ENCODE measurements at places on chromosomes 7 and 10. TPM values are rescaled to one million over a fixed set of nuclear protein-coding genes. Genes with fewer than 3 reads are reported as not detected.

DNA sequence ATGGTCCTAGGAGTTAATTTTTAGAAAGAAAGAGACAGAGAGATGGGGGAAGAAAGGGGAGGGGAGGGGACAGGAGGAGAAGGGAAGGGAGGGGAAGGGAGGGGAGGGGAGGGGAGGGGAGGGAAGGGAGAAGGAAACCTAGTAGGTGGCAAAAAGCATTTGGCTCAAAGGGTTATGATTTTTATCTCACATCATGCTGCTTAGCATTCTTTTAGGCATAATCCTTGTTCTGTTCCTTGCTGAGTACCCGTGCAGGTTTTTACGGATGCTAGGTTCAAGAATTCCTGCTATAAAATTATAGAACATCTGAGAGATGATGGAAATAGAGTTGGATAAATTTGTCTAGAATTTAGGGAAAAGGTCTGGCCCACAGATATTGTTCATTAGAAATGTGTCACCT is 132.4 kb upstream of the PRSS1 start:
- no peaks in the 10 kb centered on the region for H3K36me3 ChIP-seq
- H3K4me3 ChIP-seq, result no peak overlapping the region
- no peaks in the 10 kb centered on the region for H3K4me1 ChIP-seq
- no peak for DNase-seq
- H3K27ac ChIP-seq, result no peak overlapping the region

- peak within 1 kb of the TSS; percentile 80 for H3K4me3 ChIP-seq
- H3K27me3 ChIP-seq, result no peaks in the 10 kb centered on the region
- H3K27ac ChIP-seq, result peak within 1 kb of the TSS; percentile 100
Measured at GRCh38 chr10:97713339-97713825, at the start of gene MARVELD1. MARVELD1 (plus strand) TSS chr10:97713730; CDS start chr10:97713877, 147 bp downstream.

DNA sequence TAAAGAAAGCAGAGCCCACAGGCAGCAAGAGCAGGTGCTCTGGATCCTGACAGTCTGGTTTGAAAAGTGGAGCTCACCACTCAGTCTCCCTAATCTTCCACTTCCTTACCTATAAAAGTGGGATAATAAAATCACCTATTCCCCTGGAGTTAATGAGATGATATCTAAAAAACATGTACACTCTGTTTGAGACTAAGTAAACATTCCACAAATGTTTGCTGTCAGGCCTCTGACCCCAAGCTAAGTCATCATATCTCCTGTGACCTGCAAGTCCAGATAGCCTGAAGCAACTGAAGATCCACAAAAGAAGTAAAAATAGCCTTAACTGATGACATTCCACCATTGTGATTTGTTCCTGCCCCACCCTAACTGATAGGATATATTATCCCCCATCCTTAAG is 1324.5 kb downstream of the XPNPEP1 start:
- no peaks in the 10 kb centered on the region for H3K27me3 ChIP-seq
- no peaks in the 10 kb centered on the region for H3K4me1 ChIP-seq
- no peaks in the 10 kb centered on the region for H3K36me3 ChIP-seq
- H3K4me3 ChIP-seq, result no peak overlapping the region

DNA sequence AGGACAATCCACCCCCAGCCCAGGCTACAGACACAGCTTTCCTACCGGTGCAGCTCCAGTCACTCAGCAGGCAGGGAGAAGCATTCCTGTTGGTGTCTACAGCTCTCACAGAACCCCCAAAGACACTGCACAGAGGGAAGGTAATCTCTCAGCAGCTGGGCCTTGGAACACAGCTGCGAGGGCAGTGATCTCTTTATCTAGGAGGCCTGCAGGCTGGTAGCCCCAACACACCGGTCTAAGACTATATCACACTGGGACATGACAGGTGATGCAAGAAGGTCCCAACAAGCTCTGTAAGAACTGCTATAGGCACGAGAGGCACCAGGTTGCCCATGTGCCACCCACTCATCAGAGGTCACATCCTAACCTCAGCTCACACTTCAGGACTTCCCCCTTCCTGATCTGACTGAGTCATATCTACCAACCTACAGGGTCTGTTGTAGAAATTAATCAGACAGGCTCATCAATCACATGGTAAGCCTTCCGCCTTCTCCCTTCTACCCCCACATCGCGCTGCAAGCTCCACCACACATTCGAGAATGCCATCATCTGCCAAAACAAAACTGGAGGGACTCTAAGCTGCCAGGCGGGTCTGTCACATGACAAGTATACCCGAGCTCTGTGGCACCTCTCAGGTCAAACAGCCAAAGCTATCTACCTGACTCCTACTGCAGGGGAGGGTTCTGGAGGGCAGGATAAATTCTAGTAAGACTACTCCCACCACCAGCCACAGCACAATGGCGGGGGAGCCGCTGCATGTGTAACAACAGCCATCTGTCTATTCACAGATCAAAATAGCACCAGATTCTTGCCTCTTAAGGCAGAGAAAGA is 26.1 kb downstream of the FAM53B start:
- H3K4me1 ChIP-seq, result peaks cover 73% of the 10 kb centered on the region
- no peaks in the 10 kb centered on the region for H3K36me3 ChIP-seq

DNA sequence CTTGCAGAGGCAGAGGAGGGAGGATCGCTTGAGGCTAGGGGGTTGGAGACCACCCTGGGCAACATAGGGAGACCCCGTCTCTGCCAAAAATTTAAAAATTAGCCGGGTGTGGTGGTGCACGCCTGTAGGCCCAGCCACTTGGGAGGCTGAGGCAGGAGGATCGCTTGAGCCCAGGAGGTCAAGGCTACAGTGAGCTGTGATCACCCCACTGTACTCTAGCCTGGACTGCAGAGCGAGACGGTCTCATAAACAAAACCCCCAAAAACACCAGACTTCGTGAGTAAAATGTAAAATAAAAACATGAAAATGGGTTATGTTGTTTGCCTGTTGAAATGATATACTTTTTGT is 699 bp downstream of the LHPP start:
- peak overlapping the region; percentile 89 for H3K27ac ChIP-seq
- H3K4me1 ChIP-seq, result peaks cover 10% of the 10 kb centered on the region
- DNase-seq, result no peak
- H3K4me3 ChIP-seq, result peak overlapping the region; percentile 82
- no peaks in the 10 kb centered on the region for H3K27me3 ChIP-seq

- no peak overlapping the region for H3K27ac ChIP-seq
- H3K27me3 ChIP-seq, result peaks cover 79% of the 10 kb centered on the region
- no peaks in the 10 kb centered on the region for H3K36me3 ChIP-seq
Measured at GRCh38 chr7:6530626-6531491, 20.4 kb downstream of the GRID2IP start.

- no peak overlapping the region for H3K4me3 ChIP-seq
- no peaks in the 10 kb centered on the region for H3K4me1 ChIP-seq
- H3K27ac ChIP-seq, result no peak overlapping the region
- no peaks in the 10 kb centered on the region for H3K36me3 ChIP-seq
- no peaks in the 10 kb centered on the region for H3K27me3 ChIP-seq
Measured at GRCh38 chr10:67725567-67725966, 29.6 kb upstream of the CTNNA3 start.

DNA sequence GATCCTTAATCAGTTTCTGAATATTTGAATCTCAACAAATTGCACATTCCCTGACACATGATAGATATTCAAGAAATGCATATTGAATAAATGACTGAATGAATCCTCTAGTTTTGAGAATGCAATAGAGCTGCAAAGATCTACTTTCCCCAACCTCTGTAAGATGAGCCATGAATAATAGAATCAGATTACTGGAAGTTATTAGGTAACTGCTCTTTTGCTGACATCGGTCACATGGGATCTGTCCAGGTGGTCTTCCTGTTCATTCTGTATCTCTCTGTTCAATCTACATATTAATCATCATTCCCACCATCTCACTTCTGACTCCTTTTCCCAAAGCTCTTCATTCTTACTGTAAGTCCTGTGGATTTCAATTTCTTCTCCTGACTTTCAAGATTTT is 638.7 kb downstream of the SORCS1 start:
- no peak for DNase-seq
- H3K4me1 ChIP-seq, result no peaks in the 10 kb centered on the region
- H3K4me3 ChIP-seq, result no peak overlapping the region
- no peaks in the 10 kb centered on the region for H3K27me3 ChIP-seq

GRCh38 chr10:18216482-18216881 is 76.3 kb downstream of the CACNB2 start:
- H3K4me1 ChIP-seq, result peaks cover 71% of the 10 kb centered on the region
- H3K4me3 ChIP-seq, result no peak overlapping the region
- DNase-seq, result no peak

DNA sequence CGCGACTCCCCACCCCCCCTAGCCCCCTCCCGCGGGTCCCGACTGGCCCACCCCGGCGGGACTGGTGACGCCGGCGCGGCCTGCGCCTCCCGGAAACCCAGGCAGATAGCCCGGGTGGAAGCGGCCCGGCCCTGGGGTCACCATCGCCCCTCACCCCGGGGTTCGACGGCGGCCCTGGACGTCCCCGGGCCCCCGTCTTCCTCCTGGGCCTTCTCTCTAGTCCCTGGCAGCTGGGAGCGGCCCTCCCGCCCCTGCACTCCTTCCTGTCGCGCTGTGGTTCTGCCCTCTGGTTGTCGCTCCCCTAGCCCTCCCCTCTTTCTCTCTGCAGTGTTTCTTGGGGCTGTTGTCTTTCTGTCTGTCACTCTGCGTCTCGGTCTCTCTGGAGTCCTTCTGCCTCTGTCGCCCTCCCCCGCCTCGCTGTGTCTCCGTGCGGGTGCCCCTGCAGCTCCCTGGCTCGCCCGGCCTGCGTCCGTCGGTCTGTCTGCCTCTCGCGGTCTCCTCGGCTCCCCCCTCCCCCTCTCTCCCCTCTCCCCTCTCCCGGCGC is 90.5 kb upstream of the PAX2 start:
- no peaks in the 10 kb centered on the region for H3K36me3 ChIP-seq
- no peak overlapping the region for H3K4me3 ChIP-seq
- DNase-seq, result no peak
- no peak overlapping the region for H3K27ac ChIP-seq

The SLIT1 gene
- 0.71 TPM for total RNA-seq

DNA sequence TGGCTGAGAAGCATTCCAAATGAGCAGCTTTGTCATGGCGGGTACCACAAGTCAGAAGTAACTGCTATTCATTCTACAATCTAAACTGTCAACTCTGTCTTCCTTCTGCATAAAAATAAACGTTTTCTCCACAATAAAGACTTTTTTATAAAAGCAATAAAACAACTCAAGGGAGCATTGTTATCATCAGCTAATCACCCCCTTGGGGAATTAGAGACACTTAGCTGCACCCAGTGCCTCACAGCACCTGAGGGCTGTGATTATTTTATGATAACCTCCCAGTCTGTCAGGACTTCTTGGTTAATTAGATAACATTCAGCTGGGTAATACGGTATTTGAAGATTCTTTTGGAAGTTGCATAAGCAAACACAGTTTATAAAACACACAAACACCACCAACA is 155.6 kb downstream of the PPP1R3A start:
- H3K27me3 ChIP-seq, result no peaks in the 10 kb centered on the region
- no peak overlapping the region for H3K4me3 ChIP-seq
- H3K27ac ChIP-seq, result no peak overlapping the region
- H3K36me3 ChIP-seq, result no peaks in the 10 kb centered on the region
- H3K4me1 ChIP-seq, result no peaks in the 10 kb centered on the region

- DNase-seq, result no peak
- H3K4me3 ChIP-seq, result no peak overlapping the region
- no peaks in the 10 kb centered on the region for H3K27me3 ChIP-seq
- H3K4me1 ChIP-seq, result peaks cover 8% of the 10 kb centered on the region
- no peaks in the 10 kb centered on the region for H3K36me3 ChIP-seq
- H3K27ac ChIP-seq, result no peak overlapping the region
Measured at GRCh38 chr10:29012926-29013554, 275.8 kb upstream of the LYZL1 start.

The PPP1R3C gene
- total RNA-seq, result 34.9 TPM

The JAKMIP3 gene
- total RNA-seq, result 0.49 TPM

- H3K27me3 ChIP-seq, result no peaks in the 10 kb centered on the region
- no peak overlapping the region for H3K27ac ChIP-seq
- H3K4me3 ChIP-seq, result no peak overlapping the region
- H3K36me3 ChIP-seq, result no peaks in the 10 kb centered on the region
- DNase-seq, result no peak
Measured at GRCh38 chr10:42776681-42777080, 5.9 kb upstream of the BMS1 start.

- H3K27me3 ChIP-seq, result no peaks in the 10 kb centered on the region
- H3K27ac ChIP-seq, result peak overlapping the region; percentile 35
- peaks cover 8% of the 10 kb centered on the region for H3K4me1 ChIP-seq
- H3K4me3 ChIP-seq, result no peak overlapping the region
- H3K36me3 ChIP-seq, result no peaks in the 10 kb centered on the region
- no peak for DNase-seq
Measured at GRCh38 chr7:51069411-51070083, 247.1 kb downstream of the COBL start.

DNA sequence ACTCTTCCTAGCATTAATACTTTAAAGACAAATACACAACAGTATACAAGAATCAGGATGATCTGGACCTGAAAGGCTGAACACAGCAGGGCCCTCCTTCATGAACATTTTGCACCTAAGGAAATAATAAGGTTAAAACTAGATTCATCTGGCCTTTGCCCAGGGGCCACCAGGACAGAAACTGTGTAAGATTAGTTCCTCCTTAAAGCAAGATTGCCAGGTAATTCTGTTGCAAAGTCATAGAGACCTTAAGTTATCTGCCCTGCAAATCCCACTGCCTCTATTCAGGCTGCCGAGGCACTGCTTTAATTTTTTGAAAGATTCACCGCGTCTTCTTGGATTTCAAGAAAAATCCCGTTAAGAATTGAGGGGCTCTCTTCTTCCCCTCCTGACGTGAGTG is 1.6 kb upstream of the KIAA1217 start:
- peaks cover 29% of the 10 kb centered on the region for H3K4me1 ChIP-seq
- H3K27me3 ChIP-seq, result no peaks in the 10 kb centered on the region
- DNase-seq, result no peak

The CDHR1 gene
- 3.0 TPM for total RNA-seq

GRCh38 chr10:60009710-60010383 is 103.5 kb upstream of the CCDC6 start:
- DNase-seq, result no peak
- H3K27me3 ChIP-seq, result no peaks in the 10 kb centered on the region
- H3K4me1 ChIP-seq, result no peaks in the 10 kb centered on the region
- no peaks in the 10 kb centered on the region for H3K36me3 ChIP-seq

The RBM20 gene
- total RNA-seq, result 7.8 TPM

The ZNF138 gene
- total RNA-seq, result 9.9 TPM

- H3K4me1 ChIP-seq, result no peaks in the 10 kb centered on the region
- DNase-seq, result no peak
- no peaks in the 10 kb centered on the region for H3K36me3 ChIP-seq
- no peaks in the 10 kb centered on the region for H3K27me3 ChIP-seq
Measured at GRCh38 chr10:91758303-91759146, 39.7 kb upstream of the TNKS2 start.

The ADCY1 gene
- 0.66 TPM for total RNA-seq

DNA sequence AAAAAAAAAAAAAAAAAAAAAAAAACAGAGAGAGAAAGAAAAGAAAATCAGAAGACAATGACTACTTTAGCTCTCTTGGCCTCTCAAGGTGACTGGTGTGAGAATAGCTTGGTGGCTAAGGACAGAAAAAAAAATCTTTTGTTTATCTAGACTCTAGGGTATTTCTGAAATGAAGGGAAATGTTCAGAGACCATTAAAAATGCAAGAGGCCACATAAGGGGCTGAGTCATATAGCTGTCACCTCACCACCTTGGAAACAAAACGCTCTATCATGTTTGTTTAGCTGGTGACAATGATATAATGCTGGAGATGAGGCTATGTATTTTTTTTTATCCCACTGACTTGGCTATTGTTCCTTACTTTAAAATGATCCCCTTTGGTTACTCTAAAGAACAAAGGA is 287.0 kb upstream of the CDC14C start:
- H3K4me3 ChIP-seq, result no peak overlapping the region
- no peak overlapping the region for H3K27ac ChIP-seq
- H3K27me3 ChIP-seq, result no peaks in the 10 kb centered on the region
- H3K36me3 ChIP-seq, result no peaks in the 10 kb centered on the region

The EVX1 gene
- not detected for total RNA-seq

- no peaks in the 10 kb centered on the region for H3K27me3 ChIP-seq
- no peak for DNase-seq
- peak overlapping the region; percentile 78 for H3K27ac ChIP-seq
- peaks cover 4% of the 10 kb centered on the region for H3K36me3 ChIP-seq
- H3K4me3 ChIP-seq, result no peak overlapping the region
- H3K4me1 ChIP-seq, result no peaks in the 10 kb centered on the region
Measured at GRCh38 chr10:86793696-86794095, 37.3 kb downstream of the BMPR1A start.
